ENCODE measurements at places on chromosomes 3 and 15.

GRCh38 chr3:84978843-84979242, 20.1 kb downstream of the CADM2 start:
- DNase-seq: no peak

DNA sequence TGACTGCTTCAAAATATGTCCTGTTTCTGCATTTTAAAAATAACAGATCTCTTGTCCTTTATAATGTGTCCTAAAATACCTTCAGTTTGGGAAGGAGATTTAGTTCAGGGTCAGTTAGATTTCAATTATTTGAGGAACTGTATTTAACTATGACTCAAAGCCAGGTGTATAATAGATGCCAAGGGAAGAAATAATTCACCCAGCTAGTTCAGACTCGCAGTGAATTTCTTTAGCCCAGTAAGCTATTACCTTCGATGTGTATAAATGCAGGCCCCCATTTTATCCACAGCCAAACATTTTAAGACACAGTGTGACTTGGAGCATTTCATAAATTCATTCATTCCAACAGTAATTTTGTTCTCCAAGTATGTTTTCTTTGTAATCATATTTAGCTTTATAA, 458.0 kb downstream of the ZNF385D start:
- no peak for DNase-seq

DNA sequence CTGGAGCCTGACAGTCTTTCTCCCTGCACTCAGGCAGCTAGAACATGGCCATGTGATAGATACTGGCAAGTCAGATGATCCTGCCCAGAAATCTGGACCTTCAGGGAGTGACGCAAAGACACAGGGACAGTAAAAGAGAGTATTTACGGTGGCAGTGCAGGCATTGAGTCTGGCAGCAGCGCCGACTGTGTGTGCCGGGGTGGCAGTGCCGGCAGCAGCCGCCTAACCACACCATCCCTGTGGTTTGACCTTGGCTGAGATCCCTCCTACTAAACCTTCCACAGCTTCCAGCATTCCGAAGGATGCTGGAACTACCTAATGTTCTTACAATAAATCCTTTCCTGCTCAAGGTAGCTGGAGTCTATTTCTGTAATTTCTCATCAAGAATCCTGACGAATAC, 4.6 kb upstream of the TSPAN3 start:
- no peak for DNase-seq

- DNase-seq: peak; percentile 64
Measured at GRCh38 chr3:52317208-52318000, 1.3 kb downstream of the DNAH1 start.

GRCh38 chr15:96360581-96361308, 30.2 kb downstream of the NR2F2 start:
- DNase-seq: no peak

- no peak for DNase-seq
Measured at GRCh38 chr3:171971919-171972514, 67.4 kb upstream of the FNDC3B start.

- no peak for DNase-seq
Measured at GRCh38 chr3:186280737-186281136, 81.3 kb downstream of the DGKG start.

DNA sequence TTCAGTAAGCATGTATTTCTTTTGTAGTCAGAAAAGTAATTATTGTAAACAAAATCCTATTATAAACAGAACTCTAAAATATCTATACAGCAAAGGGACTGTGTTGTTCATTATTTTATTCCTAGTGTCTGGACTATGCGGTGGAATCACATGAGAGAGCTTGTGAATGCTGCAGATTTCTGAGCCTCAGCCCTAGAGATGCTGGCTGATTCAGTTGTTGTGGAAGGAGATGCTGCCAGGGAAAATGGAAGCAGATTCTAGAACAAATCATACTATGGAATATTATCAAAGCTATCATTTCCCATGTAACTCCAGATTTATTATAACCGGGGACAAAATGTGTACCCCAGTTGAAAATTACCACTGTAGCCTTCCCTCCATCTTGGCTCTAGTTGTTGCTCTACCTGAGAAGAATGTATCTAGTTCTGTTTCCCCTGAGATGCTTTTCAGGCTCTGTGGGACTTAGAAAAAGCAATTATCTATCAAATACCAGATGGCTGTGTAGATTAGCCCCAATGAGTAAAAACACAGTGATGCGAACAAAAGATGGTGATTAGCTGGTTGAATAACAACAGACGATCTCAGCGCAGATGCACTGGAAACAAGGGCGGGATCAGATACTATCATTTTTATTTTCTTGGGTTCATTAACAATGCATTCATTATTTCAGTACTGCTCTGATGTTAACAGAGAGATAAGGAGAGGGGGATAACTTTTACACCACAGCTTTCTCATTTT, 131.3 kb downstream of the TMEM108 start:
- DNase-seq: no peak

GRCh38 chr15:80233581-80233980, 18.4 kb downstream of the CTXND1 start:
- no peak for DNase-seq

DNA sequence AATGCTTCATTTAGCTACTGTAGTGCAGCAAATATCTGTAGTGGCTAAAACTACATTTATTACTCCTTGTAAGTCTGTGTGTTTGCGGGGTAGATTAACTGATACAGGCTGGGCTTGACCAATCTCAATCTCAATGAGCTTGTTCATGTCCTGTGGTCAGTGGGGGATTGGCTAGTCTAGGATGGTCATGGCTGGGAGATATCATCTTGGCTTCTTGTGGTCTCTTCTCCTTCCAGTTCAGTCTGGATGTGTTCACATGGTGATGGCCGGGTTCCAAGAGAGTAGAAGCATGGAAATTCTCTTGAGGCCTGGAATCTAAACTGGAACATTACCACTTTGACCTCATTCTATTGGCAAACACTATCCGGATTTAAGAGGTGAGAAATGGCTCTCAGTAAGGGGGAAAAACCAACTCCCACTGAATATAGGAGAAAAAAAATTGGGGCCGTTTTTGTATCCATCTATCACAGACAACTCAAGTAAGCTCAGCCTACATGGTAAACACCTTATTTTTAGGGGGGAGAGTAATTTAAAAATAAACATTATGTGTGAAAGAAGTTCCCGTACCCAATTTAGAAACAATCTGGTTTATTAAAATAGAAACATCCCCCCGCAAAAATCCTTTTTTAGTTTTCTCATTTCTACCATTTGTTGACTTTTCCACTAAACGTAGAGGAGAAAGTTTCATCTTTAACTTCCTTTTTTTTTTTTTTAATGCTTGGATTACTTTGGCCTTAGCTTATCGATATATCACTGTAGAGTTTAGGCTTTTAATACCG, 284.9 kb upstream of the TBC1D5 start:
- DNase-seq: no peak

DNA sequence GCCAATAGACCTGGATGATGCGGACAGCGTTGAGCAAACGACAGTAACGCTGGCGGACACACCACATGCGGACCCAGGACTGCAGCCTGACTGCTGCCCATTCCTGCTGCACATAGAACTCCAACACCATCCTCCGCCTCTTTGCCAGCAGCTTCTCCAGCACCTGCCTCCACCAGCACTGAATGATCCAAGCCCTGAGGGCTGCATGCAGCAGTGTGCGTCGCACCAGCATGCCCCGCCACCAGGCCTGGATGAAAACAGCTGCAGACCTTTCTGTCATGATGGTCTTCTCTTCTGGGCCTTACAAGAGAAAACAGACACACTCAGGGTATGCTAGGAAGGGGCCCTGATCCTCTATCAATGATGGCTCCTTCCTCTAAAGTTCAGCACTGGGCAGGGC, 1.5 kb downstream of the IQCF5 start:
- DNase-seq: no peak

DNA sequence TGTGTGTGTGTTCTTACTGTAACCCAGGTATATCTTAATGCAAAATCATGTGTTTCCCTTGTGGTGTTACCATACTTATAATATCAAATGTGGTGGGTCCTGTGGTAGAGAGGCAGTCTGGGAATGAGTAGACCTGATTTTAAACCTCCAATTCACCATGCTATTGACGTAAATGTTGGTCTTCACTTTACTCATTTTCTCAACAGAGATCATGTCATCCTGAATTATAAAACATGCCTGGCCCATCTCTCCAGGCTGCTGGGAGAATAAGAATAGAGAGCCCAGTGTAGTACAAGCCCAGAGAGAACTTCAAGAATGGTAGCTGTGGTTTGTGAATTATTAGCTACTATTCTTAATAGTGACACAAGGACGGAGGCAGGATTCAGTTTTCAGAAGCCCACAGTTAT, 88.1 kb downstream of the MBNL1 start:
- no peak for DNase-seq

GRCh38 chr3:175486255-175486654, 627.1 kb downstream of the NAALADL2 start:
- no peak for DNase-seq

- DNase-seq: no peak
Measured at GRCh38 chr3:12339701-12340480, 51.0 kb downstream of the PPARG start.

GRCh38 chr3:113117511-113118234, 93.7 kb upstream of the BOC start:
- DNase-seq: no peak

GRCh38 chr15:69988541-69989225, 109.0 kb downstream of the TLE3 start:
- DNase-seq: no peak

DNA sequence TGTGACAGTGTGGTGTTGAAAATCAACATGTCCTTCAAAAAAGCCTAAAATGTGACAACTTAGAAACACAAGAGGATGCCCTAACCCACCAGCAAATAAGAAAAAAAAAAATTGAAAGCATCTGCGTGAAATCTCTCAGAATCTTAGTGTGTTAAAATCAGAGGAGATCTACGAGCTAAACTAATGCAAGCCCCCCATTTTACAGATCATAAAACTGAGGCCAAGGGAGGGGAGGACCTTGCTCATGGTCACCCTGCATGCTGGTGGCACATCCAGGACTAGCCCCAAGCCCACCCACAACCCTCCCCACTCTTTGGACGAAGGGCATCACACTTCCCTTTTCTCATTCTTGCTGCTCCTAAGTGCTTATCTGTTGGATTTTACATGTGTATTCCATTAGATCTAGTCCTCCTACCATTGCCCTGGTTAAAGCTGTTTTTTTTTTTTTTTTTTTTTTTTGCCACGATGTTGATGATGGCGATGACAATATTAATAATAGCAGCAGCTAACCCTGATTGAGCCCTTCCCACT, 29.1 kb upstream of the NOX5 start:
- DNase-seq: no peak

- peak; percentile 15 for DNase-seq
Measured at GRCh38 chr15:56537881-56538280, 72.9 kb upstream of the MNS1 start.

GRCh38 chr15:27330326-27330725, 359.3 kb downstream of the GABRG3 start:
- no peak for DNase-seq

- no peak for DNase-seq
Measured at GRCh38 chr3:169556909-169557308, 106.6 kb downstream of the MECOM start.

GRCh38 chr3:58093574-58094195, 85.5 kb downstream of the FLNB start:
- no peak for DNase-seq

GRCh38 chr3:148235566-148235965, 462.1 kb upstream of the AGTR1 start:
- no peak for DNase-seq

GRCh38 chr3:169332310-169332709, 331.2 kb downstream of the MECOM start:
- DNase-seq: no peak

- DNase-seq: no peak
Measured at GRCh38 chr3:66904336-66904735, 93.8 kb upstream of the KBTBD8 start.

- no peak for DNase-seq
Measured at GRCh38 chr3:54527953-54528352, 399.9 kb downstream of the LRTM1 start.

- no peak for DNase-seq
Measured at GRCh38 chr3:184399410-184399809, 19.6 kb downstream of the CHRD start.

- DNase-seq: no peak
Measured at GRCh38 chr15:64044300-64045100, 1.8 kb downstream of the DAPK2 start.

DNA sequence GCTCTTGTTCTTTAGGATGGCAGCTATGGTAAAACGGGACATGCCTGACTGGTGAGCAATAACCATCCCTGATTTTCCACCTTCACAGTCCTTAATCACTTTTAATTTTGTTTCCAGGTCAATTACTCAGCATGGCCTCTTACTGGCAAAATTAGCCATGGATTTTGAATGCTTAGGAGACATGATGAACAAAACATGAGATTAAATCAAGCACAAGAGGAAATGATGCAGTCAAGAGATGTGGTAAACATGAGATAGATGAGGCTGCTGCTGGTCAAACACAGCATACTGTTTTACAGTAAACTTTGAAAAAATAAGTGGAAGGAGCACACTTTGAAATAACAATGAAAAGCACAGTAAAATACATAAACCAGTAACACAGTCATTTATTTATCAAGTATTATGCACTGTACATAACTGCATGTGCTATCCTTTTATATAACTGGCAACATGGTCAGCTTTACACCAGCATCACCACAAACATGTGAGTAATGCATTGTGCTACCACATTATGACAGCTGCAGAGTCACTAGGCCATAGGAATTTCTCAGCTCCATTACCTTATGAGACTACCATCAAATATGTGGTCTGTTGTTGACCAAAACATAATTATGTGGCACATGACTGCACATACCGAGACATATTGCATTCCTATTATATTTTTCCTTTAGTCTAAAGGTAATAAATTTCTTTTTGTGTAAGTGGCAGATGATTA, 30.1 kb upstream of the ZNF502 start:
- DNase-seq: no peak
